DMS153 (cell line): ENCODE measurements at places on chromosomes 6 and 20.

DNA sequence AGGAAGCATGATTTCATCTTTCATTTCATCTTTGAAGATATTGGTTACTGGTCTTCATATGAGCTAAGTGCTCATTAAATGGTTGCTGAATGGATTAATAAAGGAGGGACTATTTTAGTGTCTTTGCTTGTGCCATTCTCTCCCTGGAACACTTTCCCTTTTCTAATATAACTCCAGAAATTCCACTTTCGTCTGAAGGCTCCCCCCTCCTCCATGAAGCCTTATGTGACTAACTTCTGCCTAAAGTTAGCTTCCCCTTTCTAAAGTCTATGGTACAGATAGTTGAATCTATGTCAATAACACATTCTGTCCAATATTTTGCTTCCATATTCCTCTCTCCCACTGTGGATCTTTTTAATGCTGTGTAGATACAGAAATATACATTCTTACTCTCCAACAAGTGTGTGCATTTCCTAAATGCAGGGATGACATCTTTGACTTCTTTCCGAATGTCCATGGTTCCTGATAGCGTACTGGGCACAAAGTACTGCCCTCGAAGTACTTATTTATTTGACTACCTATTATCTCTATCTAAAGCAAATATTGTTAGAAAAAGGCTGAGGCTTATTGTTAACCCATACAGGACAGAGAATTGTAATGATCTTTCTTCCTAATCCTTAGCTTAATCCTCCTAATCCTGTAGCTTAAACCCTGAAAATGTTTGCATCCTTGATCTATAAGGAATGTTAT is 84.7 kb upstream of the ELOVL5 start:
- DNase-seq, result no peak

DNA sequence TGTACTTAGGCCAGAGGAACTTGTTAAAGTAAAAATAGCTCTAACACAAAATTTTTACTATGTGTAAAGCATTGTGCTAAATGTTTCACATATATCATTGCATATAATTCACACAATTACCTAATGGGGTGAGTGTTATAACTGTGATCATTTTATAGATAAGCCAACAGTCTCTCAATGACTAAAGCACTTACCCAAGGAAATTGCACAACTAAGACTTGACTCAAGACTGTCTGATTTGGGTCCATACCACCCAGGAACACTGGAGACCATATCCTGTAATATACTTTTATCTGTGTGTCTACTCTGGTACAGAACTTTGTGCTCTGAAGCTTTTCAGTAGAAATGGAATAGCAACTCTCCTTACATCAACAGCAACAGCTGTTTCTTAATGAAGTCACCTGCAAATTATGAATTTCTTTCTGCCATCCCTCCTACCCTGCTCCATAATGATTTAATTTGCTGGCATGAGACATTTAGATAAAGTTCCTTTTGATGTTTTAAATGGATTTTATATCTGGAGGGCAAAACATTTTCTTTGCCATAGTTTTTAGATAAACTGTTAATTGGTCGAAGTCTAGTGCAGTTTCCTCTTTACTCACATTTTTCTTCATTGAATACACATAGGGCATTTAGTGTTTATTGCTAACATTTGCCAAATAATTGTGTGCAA is 47.5 kb downstream of the TSPYL4 start:
- DNase-seq, result no peak

GRCh38 chr6:20463396-20463795 is 61.7 kb downstream of the E2F3 start:
- no peak for DNase-seq

DNA sequence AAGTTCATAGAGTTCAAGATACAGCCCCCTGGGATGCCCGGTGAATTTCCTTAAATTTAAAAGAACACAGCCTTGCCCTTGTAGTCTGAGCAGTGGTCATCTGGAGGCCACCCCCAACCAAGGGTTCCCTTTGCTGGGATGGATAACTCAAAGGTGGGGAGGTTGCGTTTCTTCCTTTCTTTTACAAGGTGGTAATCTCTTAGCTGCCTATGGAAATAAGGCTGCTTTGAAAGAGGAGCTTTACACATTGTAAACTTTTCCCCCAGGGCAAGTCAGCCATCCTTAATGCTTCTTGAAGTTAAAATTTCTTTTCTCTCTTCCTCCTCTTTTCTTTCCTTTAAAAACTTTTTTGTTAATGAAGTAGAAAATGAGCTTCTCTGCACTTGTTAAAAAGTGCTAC is 71.2 kb upstream of the PRDM1 start:
- no peak for DNase-seq

DNA sequence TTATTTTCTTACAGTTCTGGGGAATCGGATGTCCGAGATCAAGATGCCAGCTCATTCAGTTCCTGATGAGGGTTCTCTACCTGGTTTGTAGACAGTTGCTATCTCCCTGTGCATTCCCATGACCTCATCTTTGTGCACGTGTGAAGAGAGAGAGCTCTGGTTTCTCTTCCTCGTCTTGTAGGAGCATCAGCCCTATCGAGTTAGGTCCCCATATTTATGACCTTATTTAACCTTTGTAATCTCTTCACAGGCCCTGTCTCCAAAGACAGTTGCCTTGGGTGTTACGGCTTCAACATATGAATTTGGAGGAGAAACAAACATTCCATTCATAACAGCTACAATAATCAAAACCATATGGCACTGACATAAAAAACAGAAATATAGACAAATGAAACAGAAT is 455.3 kb downstream of the HACE1 start:
- no peak for DNase-seq

GRCh38 chr20:49133571-49133970 is 54.6 kb downstream of the STAU1 start:
- DNase-seq, result no peak

GRCh38 chr6:2651536-2651935 is 99.2 kb downstream of the MYLK4 start:
- DNase-seq, result no peak

- DNase-seq, result no peak
Measured at GRCh38 chr6:165987483-165988301, 180.0 kb downstream of the TBXT start.

GRCh38 chr6:34485321-34486060 is 19.6 kb downstream of the PACSIN1 start:
- DNase-seq, result no peak

DNA sequence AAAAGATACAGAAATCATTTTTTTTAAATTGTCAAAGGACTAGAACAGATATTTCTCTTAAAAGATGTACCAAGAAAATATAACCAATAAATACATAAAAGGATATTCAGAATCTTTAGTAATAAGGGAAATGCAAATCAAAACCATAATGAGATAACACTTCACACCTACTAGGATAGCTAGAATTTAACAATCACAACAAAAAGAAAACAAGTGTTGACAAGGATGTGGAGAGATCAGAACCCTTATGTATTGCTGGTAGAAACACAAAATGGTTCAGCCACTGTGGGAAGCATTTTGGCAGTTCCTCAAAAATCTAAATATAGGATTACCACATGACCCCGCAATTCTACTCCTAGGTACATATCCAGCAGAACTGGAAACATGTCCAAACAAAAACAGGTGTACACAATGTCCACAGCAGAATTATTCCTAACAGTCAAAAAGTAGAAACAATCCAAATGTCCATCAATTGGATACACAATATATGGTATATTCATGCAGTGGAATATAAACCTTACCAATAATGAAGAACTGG is 211.0 kb downstream of the LRFN2 start:
- peak; percentile 76 for DNase-seq

DNA sequence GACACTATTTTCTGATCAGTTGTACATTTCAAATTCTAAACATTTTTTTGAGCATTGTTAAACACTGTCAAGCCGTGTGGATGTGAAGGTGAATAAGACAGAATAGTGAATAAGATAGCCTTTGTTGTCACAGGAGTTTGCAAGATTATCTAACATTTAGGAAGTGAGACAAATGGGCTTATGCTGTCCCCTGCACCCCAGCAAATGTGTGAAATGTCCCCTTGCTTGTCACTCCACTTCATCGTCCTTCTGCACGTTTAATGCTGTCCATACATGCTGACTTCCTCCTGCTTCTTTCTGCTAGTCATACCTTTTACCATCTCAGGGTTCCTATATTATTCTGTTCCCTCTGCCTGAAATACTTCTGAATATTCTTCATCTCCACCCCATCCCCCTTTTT is 62.6 kb downstream of the CBFA2T2 start:
- no peak for DNase-seq

DNA sequence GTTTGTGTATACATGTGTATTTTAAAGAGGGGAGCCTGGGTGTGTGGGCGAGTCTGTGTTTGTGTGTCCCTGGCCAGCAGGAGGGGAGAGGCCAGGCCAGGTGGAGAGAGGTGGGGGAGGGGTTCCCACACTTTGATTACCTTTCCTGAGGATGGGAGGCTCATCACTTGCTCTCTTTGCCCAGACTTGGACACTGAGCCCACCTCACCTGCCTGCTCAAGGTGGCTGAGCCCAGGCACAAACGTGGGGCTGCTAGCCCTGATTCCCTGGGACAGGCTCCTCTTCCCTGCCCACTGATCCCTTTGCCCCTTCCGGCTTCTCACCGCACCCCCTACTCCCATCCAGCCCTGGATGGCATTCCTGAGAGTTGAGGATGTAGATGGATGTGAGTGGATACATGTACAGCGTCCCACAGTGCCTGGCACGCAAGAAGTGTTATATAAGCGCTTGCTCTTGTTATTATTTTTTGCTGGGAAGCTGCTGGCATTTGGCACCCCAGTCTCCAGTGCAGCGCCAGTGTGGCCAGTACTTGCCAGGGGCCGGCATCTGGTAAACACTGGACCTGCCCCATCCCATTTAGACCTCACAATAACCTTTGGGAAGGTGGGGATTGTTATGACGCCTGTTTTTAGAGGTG is 2.7 kb downstream of the CEBPB start:
- no peak for DNase-seq

DNA sequence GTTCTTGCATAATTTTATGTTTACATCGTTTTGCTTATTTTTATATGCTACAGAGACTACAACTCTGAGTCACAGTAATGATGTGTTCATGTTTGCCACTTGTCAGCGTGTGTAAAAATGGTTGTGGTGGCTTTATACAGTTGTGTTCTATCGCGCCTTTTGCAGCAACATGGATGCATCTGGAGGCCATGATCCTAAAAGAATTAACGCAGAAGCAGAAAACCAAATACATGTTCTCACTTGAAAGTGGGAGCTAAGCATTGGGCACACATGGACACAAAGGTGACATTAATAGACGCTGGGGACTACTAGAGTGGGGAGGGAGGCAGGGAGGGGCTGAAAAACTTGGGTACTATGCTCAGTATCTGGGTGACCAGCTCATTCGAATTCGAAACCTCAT is 996 bp upstream of the SEC23B start:
- no peak for DNase-seq

DNA sequence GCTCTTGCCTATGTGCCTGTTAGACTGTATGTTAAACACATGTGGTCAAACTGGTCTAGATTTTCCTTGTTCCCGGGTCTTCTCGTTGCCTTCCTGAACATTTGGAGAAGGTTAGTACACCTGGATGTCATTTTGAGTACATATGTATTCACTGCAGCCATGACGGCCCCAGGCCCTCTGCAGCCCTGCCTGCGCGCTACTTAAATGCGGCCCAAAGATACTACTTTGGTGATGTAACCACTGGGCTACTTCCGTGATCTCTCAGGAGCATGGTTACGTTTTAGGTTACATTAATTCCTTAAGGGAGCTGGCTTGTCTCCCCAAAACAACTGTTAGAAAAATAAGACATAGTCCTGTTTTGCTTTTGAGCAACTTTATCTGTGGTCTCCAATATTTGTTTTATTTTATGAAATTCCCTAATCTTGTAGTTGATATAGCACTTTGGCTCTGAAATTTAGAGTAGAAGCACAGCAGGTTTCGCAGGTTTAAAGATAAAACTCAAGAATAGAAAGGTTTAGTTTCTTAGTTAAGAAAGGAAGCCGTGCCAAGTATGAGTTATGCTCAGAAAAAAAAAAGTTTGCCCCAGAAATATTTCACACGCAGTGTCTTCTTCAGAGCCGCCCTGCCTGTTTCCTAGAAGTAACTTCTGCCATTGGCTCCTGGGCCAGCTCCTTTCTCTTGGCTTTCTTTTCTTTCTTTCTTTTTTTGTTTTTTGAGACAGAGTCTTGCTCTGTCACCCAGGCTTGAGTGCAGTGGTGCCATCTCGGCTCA is 38.1 kb downstream of the TIAM2 start:
- DNase-seq, result no peak

GRCh38 chr6:79158856-79159516 is 75.5 kb downstream of the HMGN3 start:
- DNase-seq, result no peak

- no peak for DNase-seq
Measured at GRCh38 chr6:77511860-77512259, 48.6 kb upstream of the HTR1B start.

DNA sequence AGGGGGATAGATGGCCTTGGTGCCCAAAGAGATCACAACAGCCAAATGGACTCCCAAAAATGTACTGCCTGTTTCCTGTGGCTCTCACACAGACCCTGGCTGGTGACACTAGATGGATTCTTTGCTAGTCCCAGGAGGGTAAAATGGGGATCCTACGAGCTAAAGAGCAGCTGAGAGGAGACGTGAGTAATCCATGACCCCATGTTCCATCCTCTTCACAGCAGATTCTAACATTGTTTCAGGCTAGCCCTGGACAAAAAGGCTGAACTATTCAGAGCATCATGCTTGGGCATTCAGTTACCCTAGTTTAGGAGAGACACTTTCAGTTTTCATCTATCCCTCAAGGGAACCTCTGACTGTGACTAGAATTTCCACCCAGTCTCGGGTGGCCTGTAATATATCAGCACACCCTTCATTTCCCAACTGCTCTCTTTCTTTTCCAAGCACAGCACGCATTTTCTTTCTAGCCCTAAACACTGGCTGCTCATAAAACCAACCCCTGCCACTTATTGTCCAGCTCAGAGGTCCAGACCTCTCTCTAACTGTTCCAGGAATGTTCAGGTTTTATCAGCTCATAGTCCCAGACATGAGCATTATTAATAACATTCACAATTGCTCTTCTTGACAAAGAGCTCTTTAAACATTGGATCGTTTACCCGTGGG is 48.5 kb downstream of the SLC22A1 start:
- no peak for DNase-seq
